ENCODE measurements at places on chromosomes 3 and 15. TPM values are rescaled to one million over a fixed set of nuclear protein-coding genes. Genes with fewer than 3 reads are reported as not detected.

COL7A1 gene
- 5.1 TPM for total RNA-seq

DNA sequence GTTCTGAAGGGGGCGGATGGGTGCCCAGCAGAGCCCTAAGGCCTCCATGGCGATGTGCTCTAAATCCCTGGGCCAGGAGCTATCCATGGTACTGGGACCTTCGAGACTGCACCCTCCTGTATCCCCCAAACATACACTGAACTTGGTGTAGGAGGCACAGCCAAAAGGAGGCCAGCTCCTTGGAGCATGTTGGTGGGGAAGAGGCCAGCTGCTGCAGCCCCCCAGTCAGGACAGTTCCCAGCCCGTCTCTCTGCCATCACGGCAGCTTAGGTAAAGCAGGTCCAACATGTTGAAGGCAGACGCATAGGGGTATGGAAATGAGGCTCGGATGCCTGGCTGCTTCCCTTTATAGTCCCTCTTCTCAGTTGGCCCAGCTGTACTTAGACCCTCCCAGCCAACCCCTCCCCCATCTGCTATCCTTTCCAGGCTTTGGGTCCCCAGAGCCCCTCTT lies 1.8 kb downstream of the CAMKV start:
- no peak for DNase-seq
- H3K27ac ChIP-seq, result no peak overlapping the region
- no peaks in the 10 kb centered on the region for H3K36me3 ChIP-seq

DNA sequence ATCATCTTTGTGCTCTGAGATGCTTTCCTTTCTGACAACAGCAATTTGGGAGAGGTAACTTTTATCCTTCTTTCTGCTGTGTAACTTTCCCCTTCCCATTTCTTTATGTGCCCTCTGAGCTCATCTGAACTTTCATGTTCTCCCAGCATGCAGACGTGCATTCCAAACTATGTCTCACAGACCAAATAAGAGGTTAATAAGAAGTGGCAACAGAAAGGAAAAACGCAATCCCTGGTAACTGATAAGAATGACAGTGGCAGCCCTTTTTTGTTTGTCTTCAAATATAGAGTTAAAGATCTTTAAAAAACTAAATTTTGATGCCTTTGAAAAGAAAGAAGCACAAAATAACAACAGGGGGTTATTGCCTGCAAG lies 533.4 kb downstream of the FOXP1 start:
- no peaks in the 10 kb centered on the region for H3K36me3 ChIP-seq
- no peaks in the 10 kb centered on the region for H3K27me3 ChIP-seq
- H3K27ac ChIP-seq, result peak overlapping the region; percentile 83

DNA sequence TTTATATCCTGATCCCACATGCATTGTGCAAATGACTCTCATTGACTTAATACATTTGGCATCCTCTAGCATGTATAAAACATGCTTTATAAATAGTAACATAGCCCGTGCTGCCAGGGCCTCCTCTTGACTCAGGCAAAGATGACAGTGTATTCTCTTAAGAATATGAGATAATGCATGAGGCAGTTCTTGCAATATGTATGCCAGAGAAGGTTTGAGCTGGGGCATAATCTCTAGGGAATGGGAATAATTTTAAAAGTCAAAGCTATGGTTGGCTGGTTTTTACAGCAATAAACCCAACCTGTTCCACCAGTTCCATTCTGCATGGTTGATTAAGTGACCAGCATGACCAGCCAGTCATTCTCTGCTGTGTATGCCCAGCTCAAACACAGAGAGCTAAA lies 179.0 kb upstream of the PFN2 start:
- H3K27ac ChIP-seq, result no peak overlapping the region
- H3K36me3 ChIP-seq, result no peaks in the 10 kb centered on the region
- H3K4me1 ChIP-seq, result no peaks in the 10 kb centered on the region
- DNase-seq, result no peak
- no peak overlapping the region for H3K4me3 ChIP-seq

All from colonic mucosa (tissue), 4 donors.